ENCODE measurements at places on chromosomes 7 and 10.
A peak's percentile ranks its signal among the peaks of the same experiment; 100 is the strongest.

DNA sequence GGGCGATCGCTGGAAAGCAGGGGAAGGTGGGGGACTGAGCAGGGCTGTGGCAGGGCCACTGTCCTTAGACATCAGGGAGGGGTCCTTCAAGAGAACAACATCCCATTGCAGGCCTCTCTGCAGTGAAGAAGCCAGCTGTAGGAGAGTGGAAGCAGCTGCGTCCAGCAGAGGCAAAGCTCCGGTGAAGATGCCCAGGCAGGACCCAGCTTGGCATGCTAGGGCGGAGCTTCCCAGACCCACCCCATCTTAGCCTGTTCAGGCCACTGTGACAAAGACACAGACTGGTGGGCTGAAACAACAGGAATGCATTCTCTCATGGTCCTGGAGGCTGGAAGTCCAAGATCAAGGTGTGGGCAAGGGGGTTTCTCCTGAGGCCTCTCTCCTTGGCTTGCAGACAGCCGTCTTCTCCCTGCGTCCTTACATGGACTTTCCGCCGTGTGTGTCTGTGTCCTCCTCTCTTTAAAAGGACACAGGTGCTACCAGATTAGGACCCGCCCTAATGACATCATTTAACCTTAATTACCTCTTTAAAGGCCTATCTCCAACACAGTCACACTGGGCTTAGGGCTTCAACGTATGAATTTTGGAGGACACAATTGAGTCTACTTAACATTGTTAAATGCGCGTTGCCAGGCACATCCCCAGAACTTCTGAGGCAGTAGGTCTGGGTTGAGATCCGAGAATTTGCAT is 178.1 kb upstream of the GRB10 start:
- no peak for DNase-seq

- no peak for DNase-seq
These were observed 8.1 kb downstream of the ABHD11 start for GRCh38 chr7:73730485-73730884.

DNA sequence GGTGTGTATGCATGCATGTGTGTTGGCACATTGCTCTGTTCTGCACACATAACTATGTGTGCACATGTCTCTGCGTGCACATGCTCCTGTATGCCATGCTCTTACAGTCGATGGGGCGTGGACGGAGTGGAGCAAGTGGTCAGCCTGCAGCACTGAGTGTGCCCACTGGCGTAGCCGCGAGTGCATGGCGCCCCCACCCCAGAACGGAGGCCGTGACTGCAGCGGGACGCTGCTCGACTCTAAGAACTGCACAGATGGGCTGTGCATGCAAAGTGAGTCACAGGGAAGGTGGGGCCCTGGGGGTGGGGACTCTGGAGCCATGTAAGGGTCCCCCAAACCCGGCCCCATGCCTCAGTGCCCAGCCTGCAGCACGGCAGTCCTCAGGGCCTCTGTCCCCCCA is 30.6 kb upstream of the SLC29A3 start:
- DNase-seq: no peak

DNA sequence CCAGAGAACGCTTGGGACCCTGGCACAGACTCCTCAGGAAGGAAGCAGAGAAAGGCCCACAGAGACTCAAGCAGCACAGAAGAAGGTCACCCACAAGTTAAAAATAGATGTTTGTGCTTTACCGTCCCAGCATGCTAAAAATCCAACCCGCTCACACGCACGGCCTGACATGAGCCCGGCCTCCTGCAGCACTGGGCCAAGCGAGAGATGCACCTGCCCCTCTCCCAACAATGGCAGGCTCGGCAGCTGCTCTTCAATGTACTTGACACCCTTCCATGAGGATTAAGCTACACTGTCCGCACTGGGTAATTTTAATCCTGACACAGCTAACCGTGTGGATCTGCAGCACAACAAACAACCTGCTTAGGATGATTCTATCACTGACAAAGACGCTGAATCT is 9.3 kb downstream of the DIP2C start:
- DNase-seq: no peak

DNA sequence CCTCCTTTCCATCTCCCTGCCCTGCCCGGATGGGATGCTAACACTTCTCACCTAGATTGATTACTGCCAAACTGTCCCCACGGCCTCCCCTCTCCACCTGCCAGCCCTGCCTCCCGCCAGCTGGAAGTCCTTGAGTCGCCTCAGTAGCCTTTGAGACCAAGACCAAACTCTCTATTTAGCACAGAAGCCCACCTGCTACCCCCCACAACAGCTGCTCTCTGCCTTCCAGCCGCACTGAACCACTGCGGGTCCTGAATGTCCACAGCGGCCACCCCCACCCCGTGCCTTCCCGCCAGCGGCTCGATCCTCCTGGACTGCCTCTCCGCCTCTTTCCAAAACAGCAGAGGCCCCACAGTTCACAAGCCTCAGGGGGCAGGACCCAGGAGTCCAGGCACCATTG is 39.0 kb downstream of the FKBP6 start:
- DNase-seq: peak; percentile 36

Data from NCI-H1092 (cell line).